Right lung (tissue), 10 donors: ENCODE measurements at places on chromosomes 4 and X. TPM values are rescaled to one million over a fixed set of nuclear protein-coding genes. Genes with fewer than 3 reads are reported as not detected.

- no peak for DNase-seq
Observed at GRCh38 chrX:129634541-129634940, 20.2 kb downstream of the APLN start.

DNA sequence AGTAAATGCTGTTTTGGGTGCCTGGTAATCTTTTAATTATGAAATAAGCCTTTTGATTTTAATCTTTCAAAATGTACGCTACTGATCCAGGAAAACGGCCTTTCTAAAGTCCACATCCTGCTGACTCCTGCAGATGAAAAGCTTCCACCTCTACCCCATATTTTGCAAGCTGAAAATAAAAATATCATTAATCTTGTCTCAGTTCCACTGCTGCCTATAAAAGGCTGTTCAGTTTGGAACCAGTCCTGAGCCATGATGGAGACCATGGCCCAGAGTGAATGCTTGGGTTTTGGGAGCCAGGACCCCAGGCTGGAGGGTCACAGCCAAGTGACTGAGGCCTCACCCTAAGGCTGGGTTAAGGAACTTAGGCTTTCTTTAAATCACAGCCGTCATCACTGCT is 110.8 kb downstream of the AFF1 start:
- DNase-seq, result no peak

CYP4V2 gene
- polyA plus RNA-seq, result 16.6 TPM

GRCh38 chr4:138833974-138834373 is 181.6 kb upstream of the NOCT start:
- no peak for DNase-seq

DNA sequence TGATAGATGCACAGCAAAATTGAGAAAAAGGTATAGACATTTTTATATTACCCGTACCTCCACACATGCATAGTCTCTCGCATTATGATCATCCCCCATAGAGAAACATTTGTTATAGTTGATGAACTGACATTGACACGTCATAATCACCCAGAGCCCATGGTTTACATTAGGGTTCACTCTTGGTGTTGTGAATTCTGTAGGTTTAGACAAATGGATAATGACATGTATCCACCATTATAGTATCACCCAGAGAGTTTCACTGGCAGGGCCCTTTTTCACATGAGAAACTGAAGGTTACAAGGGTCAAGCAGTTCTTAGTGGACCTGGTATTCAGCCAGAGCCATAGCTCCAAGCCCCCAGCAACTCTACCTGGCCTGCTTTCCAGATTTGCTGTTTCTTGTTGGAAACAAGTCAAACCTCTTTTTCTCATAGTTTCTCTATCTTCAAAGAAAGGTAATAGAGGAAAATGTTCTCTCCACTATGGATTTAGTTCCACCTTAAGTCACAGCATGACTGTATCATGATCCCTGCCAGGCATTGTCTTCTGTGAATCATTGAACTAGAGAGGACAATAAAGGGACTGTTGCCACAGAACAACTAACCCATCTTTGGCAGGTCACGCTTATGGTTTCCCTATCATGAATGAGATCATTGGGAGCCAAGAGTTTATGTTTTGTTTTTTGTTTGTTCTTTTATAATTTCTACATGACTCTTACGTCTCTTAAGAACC is 64.0 kb downstream of the HHIP start:
- DNase-seq, result no peak
